Stimulated activated CD4-positive, alpha-beta T cell treated with anti-CD3 and anti-CD28 coated beads, Interleukin-15, amount 100 ng/mL, for 1 hour (primary cell): ENCODE measurements at places on chromosomes 2 and 18.

DNA sequence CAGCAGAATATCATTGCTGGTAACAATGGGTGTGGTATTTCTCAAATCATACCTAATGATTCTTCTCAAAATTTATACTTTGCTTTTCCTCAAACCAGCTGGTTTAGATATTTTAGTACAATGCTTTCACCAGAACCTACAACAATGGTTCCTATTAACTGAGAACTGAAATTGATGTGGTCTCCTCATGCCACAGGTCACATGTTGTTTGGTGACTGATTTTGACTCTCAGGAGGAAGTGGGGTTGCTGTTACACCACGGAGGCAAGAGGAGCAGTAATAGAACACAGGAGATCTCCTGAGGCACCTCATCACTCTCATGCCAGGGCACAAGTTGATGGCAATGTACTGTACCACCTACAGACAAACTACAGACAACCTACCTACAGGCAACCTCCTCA, 3.0 kb upstream of the CEP68 start:
- DNase-seq = no peak

- no peak for DNase-seq
Measured at GRCh38 chr2:170820757-170821530, 4.3 kb downstream of the GAD1 start.

GRCh38 chr2:72126186-72127100, 21.2 kb downstream of the CYP26B1 start:
- no peak for DNase-seq

DNA sequence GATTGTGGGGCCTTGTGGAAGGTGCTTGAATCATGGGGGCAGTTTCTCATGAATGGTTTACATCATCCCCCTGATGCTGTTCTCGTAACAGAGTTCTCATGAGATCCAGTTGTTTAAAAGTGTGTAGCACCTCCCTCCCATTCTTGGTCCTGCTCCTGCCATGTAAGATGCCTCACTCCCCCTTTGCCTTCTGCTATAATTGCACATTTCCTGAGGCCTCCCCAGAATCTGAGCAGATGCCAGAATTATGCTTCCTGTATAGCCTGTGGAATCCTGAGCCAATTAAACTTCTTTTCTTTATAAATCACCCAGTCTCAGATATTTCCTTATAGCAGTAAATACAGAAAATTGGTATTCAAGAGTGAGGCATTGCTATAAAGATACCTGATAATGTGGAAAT, 15.6 kb upstream of the WDR75 start:
- no peak for DNase-seq
